Choroid plexus epithelial cell (primary cell): ENCODE measurements at places on chromosomes 12 and 14.
A peak's percentile ranks its signal among the peaks of the same experiment; 100 is the strongest.

- peak; percentile 4 for DNase-seq
Measured at GRCh38 chr14:21723431-21724045, 49.9 kb upstream of the OR4E1 start.

DNA sequence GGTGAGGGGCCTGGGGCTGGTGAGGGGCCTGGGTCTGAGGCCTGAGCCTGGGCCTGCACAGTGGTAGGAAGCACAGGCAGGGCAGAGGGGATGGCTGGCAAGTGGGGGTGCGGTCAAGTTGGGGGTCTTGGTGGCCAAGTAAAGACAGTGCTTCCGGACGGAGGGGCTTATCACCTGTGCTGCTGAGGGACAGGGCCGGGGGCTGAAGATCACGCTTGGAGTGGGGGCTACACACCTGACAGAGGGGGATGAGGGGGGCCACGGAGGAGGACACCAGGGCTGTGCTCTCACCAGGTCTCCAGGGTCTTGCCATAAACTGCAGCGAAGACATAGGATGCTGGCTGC lies 12.2 kb downstream of the TEDC1 start:
- no peak for DNase-seq

DNA sequence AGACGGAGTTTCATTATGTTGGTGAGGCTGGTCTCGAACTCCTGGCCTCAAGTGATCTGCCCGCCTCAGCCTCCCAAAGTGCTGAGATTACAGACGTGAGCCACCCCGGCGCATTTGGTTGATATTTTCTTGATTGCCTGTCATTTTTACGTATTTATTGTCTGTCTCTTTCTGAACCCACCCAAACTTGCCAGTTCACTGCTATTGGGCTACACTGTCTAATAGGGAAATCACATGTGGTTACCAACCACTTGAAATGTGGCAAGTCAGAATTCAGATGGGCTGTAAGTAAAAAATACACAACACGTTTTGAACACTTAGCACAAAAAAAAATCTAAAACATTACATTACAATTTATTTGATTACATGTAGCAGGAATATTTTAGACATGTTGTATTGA lies 2.1 kb downstream of the WSB2 start:
- no peak for DNase-seq

- no peak for DNase-seq
Measured at GRCh38 chr14:63275611-63276010, 43.1 kb downstream of the GPHB5 start.

- no peak for DNase-seq
Measured at GRCh38 chr14:78785265-78785664, 615.1 kb downstream of the NRXN3 start.

DNA sequence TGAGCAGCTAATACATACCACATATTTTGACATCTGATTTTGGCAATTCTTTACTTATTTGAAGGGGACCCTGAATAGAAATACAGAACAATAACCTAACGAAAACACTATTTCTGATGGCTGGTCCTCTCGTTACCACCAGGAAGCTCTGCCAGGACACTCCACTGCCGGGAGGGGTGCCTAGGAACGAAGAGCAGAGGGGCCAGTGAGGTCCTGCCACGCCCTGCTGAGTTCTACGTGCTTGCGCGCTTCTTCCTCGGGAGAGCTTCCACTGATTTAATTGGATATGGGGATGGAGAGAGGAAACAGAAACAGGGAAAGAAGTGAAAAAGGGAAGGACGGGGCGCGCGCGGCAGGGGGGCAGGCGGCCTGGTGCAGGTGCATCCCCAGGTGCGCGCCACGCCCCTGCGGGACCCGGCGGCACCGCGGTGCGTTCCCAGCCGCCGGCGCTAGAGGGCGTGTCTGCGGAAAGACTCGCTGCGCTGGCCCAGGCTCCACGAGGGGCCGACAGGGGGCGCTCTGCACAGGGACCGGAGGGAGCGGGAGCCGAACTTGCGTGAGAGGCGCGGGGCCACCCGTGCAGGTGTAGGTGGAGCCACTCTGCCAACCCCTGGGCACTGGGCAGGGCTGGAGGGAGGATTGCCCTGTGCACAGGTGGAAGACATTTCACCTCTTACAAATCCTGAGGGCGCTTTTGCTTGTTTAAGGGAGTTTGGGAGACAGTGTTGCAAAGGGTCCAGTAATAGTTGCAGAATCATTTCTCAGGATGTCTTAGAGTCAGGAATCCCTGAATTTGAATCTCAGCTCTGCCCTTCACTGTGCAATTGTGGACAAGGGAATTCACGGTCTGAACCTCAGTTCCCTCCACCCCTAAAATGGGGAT lies 986.3 kb upstream of the TMEM132C start:
- DNase-seq = peak; percentile 30

DNA sequence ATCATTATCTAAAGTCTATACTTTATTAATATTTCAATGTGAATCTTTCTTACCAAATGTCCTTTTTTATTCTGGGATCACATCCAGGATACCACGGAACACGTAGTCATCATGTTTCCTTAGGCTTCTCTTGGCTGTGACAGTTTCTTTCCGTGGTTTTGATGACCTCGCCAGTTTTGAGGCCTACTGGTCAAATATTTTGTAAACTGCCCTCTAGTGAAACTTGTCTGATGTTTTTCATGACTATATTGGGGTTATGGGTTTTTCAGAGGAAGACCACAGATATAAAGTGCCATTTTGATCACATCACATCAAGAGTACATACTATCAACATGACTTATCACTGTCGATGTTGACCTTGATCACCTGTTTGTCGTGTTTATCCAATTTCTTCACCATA lies 14.1 kb upstream of the SERPINA6 start:
- peak; percentile 20 for DNase-seq

- peak; percentile 65 for DNase-seq
Measured at GRCh38 chr12:49920241-49920914, 16.7 kb upstream of the FAIM2 start.

- DNase-seq = peak; percentile 42
Measured at GRCh38 chr12:9706086-9706685, 26.7 kb downstream of the CLECL1 start.
